ENCODE measurements at places on chromosomes 3 and 15.

- DNase-seq: no peak
Observed at GRCh38 chr3:46733026-46733800, 15.5 kb upstream of the PRSS50 start.

DNA sequence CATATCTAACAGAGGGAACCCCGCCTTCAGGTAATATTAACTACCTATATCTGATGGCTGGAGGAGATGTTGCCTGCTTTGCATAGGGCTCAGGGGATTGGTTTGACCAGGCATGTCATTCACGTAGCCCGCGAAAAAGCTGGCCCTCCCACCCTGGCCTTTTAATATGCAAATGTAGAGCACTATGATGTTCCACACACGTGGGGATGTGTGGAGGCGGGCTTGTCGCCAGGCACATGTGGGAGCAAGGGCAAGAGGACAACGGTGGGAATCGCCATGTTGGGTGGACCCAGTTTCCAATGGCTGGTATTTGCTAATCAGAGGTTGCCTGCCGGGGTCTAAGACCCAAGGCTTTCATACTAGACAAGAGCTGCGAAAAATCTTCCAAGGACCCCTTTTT, 469.8 kb downstream of the ZPLD1 start:
- DNase-seq: no peak

- no peak for DNase-seq
Observed at GRCh38 chr3:168431491-168431890, 335.8 kb upstream of the GOLIM4 start.

GRCh38 chr3:76096036-76096435, 310.7 kb upstream of the ZNF717 start:
- no peak for DNase-seq

DNA sequence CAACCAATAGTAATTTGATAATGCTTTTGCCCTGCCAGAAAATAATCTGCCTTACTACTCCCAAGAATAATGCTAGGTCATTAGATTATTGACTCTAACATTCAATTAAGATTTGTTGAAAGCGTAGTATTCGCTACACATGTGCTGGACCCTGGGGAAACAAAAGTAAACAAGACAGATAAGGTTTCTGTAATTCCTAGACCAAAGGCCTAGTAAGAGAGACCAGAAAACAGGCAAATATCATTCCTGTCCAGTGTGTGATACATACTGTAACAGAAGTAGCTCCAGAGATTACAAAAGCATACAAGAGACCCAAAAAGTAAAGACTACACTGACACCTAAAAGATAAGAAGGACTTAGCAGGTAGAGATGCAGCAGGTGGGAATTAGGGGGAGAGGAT, 60.8 kb downstream of the PLOD2 start:
- no peak for DNase-seq

DNA sequence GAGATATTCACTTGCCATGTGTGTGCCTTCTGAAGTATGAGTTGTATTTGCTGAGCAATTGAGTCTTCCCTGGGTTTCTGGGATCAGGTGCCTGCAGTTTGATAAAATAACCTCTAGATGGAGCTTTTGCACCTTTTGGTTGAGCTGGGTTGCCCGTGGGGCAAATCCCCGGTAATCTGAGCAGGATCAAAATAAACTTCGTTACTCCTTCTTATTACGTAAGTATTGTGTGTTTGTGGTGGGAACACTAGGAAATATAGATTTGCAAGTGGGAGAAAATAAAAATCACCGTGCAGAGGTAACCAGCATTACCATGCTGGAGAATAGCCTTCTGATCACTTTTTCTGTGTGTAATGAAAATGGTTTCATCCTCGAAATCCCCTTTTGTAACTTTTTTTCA, 277.4 kb upstream of the NR2E3 start:
- no peak for DNase-seq

GRCh38 chr3:111803123-111803593, 55.9 kb upstream of the PHLDB2 start:
- no peak for DNase-seq

Data from effector CD4-positive, alpha-beta T cell (primary cell).